Chondrocyte (in vitro differentiated cells): ENCODE measurements at places on chromosomes 3 and 15.

- DNase-seq: no peak
Observed at GRCh38 chr3:62884096-62884870, 9.1 kb upstream of the CADPS start.

GRCh38 chr3:111595232-111595631 is at the start of gene ZBED2:
Gene ZBED2 (minus strand): TSS chr3:111595346. CDS start chr3:111594201, 1,145 bp downstream.
- DNase-seq: no peak

GRCh38 chr15:80776420-80777045 is 2.6 kb upstream of the CEMIP start:
- DNase-seq: no peak

DNA sequence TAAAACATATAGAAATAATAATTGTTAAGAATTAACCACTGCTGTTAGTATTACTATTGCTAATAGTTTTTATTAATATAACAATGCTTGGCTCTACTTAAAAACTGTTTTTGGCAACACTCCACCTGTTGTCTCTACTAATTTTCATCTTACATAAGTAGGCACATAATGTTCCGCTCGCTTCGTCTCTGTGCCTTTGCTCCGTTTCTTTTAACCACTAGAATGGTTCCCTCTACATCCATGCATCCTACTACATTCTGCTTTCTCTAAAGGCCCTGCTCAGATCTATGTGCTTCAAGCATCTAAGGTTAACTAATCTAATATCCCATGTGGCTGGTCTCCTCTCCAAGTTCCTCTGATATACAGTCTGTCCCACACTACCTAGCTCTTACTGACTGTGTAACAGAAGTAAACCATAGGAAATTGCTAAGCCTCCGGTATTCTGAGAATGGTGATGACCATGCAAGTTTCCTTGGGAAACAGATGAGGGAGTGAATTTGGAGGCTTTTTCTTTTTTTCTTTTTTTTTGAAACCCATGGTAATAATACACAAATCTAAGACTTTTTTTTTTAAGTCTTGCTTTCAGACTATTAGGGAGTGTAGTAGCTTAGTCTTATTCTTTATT is 138.3 kb downstream of the P3H2 start:
- no peak for DNase-seq

DNA sequence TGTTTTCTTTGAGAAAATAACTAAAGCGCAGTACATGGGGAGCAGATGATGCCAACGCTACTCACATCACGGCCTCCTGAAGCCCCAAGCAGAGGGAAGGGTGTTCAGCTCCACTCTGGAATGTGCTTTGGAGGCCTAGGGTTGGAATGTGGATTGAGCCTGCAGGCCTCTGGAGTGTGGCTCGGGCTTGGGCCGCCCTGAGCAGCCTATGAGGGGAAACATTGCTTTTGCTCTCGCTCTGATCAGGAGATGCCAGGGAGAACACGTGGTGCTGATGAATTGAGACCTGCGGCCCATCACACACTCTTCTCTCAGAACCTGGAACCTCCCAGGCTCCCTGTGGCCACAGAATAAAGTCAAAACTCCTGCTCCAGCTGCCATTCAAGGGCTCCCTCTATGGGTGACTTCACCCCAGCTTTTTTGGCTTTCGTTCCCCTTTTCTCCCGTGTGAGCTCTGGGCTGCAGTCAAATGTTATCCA is 23.3 kb downstream of the CCDC13 start:
- DNase-seq: no peak

- DNase-seq: no peak
Observed at GRCh38 chr3:175356899-175357324, 497.8 kb downstream of the NAALADL2 start.

DNA sequence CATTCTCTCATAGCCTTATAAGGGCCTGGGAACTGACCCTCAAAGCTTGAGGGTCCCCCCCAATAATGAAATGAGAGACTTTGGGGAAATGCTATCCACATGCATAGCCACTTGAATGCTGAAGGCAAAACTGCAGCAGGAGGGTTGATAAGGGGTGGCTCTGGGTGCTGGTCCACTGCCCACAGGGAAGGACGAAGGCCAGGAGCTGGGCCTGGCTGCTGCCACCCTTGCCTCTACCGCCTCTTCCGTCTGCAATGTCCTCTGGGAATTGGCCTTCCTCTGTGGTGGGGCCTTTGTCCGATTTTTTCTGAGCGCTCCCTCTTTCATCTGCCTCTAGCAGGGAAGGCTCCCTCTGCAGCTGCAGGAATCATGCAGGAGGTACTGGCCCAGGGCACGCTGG is 41.0 kb downstream of the OCA2 start:
- DNase-seq: no peak

GRCh38 chr15:31392761-31393401 is 66.2 kb downstream of the KLF13 start:
- DNase-seq: no peak

GRCh38 chr3:72887705-72888545 is at the start of gene GXYLT2:
Gene GXYLT2 (plus strand): TSS chr3:72888046. CDS start chr3:72888234, 188 bp downstream.
- DNase-seq: no peak

- no peak for DNase-seq
Observed at GRCh38 chr15:31442699-31443111, 116.1 kb downstream of the KLF13 start.
